ENCODE measurements at places on chromosomes 12 and 14.

GRCh38 chr14:59262717-59263454 is 74.4 kb downstream of the DAAM1 start:
- DNase-seq: no peak

GRCh38 chr12:113083863-113084435 is 27.4 kb downstream of the DTX1 start:
- DNase-seq: no peak

- DNase-seq: no peak
These were observed 361.9 kb upstream of the FAR2 start for GRCh38 chr12:28787151-28787550.

GRCh38 chr12:117143008-117143532 is 43.9 kb upstream of the TESC start:
- DNase-seq: no peak

- no peak for DNase-seq
These were observed 4.4 kb upstream of the SOCS2 start for GRCh38 chr12:93568091-93568490.

GRCh38 chr12:125128439-125129178 is 63.4 kb downstream of the AACS start:
- no peak for DNase-seq

GRCh38 chr12:57821474-57822214 is 3.1 kb upstream of the AVIL start:
- no peak for DNase-seq

- DNase-seq: no peak
These were observed 81.3 kb downstream of the SSPN start for GRCh38 chr12:26276709-26277108.

- DNase-seq: no peak
These were observed 223.8 kb downstream of the VRK1 start for GRCh38 chr14:97021001-97021400.

GRCh38 chr12:55818140-55818728 is 393 bp downstream of the ORMDL2 start:
- DNase-seq: no peak

DNA sequence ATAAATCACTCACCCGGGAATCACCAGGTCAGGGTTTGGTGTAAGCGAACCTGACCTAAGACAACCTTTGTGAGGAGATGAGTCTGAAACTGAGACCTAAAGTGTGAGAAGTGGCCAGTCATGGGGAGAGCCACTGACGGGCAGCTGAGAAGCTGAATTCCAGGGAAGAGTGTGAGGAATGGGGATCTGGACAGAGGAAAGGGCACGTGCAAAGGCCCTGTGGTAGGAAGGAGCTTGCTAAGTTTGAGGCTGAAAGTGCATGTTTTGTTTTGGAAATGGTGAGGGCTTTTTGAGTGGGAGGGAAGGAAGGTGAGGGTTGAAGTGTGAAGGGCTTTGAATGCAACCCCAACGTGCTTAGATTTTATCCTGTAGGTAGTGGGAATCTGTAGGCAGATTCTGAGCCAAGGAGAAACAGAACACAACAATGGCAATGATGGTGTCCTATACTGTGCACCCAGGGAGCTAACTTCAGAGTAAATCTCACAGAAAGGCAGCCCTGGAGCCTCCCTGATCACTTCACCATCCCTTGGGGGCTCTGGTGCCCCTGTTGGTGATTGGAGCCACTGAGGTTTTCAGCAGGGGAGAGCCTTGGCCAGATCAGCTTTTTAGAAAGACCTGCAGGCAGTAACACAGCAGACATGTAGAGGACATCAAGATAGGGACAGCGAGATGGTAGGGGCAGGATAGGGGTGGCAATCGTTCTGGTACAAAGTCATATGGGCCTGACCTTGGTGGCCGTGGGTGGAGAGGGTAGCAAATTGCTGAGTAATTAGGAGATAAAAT is 37.5 kb upstream of the CHGA start:
- DNase-seq: no peak

DNA sequence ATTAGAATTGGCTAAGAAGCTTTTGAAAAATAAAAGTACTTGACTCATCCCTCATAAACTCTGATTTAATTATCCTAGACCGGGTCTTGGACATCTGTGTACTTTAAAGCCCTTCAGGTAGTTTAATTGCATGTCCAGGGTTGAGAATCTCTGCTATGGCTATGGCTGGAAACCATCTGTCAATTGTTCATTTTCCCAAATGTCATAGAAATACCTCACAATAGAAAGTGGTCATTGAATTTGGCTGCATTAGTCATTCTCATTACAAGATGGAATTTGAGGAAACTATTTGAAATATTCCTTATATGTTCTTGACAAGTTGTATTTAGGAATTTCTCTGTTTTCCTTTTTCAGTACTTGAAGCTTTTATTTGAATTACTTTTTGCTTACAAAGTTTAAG is 111.3 kb downstream of the TSHR start:
- no peak for DNase-seq

- no peak for DNase-seq
These were observed 108.3 kb upstream of the CPSF6 start for GRCh38 chr12:69131077-69131476.
